ENCODE measurements at places on chromosomes 7 and 10. TPM values are rescaled to one million over a fixed set of nuclear protein-coding genes. Genes with fewer than 3 reads are reported as not detected.

DNA sequence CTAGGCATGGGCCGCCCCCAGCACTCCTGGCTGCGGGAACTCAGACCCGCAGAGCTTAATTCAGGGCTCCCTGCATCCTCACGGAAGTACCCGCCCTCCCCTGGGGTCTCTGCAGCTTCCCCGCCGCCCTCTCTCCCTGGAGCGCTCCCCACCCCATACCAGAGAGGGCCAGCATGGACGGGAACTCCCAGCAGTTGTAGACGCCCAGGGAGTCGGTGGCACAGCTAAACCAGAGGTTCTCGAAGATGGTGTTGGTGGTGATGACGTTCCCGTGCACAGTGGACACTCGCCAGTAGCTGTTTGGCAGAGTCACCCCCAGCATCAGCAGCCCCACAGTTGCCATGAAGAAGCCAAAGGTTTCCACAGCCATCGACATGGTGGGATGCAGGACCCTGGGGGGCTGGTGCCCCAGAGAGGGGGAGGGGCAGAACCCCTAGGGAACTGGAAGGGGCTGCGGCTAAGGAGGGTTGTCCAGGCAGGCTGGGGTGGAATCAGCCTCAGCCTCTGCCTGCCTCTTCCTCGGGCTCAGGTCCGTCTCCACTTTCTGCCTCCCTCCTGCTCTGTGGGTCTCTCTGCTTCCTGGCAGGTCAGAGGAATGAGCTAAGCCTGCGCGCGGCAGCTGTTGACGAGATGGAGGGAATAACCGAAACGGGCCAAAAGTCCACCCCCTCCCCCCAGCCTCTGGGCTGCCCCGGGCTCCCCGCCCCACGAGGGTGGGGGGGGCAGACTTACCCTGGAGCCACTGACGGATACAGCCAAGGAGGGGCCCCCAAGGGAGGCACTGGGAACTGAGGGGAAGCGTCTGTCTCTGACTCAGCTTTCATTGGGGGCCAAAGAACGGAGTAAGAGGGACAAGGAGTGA, at the start of gene CLDN15:
TSS of gene CLDN15 (minus strand) at position 597 of the 862 bp plus-strand sequence. CDS start at position 376, 221 bp downstream.
- DNase-seq = no peak
- H3K36me3 ChIP-seq = no peaks in the 10 kb centered on the region
- no peaks in the 10 kb centered on the region for H3K4me1 ChIP-seq
- H3K27ac ChIP-seq = no peak within 1 kb of the TSS
- H3K4me3 ChIP-seq = no peak within 1 kb of the TSS
- H3K27me3 ChIP-seq = no peaks in the 10 kb centered on the region

DNA sequence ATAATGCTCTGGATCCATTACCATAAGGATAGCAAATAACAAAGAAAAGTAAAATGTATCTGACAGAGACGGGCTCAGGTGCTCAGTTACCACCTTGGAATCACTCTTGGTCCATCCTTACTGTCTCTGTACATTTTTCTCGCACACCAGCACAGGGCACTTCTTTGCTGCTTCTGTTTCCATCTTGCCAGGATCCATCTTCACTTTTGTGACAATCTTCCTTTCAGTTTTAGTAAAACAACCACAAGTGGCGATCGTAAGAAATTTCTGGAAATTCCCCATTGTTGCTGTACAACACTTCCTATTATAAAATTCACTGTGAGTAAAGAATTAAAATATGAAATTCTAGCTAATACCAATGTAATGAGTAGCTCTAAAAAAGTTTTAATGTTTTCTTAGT, 695.5 kb downstream of the GRM8 start:
- H3K4me1 ChIP-seq = no peaks in the 10 kb centered on the region
- H3K36me3 ChIP-seq = no peaks in the 10 kb centered on the region
- no peak overlapping the region for H3K4me3 ChIP-seq
- DNase-seq = no peak

Gene TACR2
- not detected for total RNA-seq

Gene TMEM213
- 0.06 TPM for total RNA-seq

Gene CNOT4
- total RNA-seq = 21.1 TPM

GRCh38 chr7:84188786-84189405, 5.7 kb downstream of the SEMA3A start:
- no peak overlapping the region for H3K27ac ChIP-seq
- H3K36me3 ChIP-seq = no peaks in the 10 kb centered on the region
- no peaks in the 10 kb centered on the region for H3K27me3 ChIP-seq
- DNase-seq = no peak
- H3K4me3 ChIP-seq = no peak overlapping the region
- no peaks in the 10 kb centered on the region for H3K4me1 ChIP-seq

DNA sequence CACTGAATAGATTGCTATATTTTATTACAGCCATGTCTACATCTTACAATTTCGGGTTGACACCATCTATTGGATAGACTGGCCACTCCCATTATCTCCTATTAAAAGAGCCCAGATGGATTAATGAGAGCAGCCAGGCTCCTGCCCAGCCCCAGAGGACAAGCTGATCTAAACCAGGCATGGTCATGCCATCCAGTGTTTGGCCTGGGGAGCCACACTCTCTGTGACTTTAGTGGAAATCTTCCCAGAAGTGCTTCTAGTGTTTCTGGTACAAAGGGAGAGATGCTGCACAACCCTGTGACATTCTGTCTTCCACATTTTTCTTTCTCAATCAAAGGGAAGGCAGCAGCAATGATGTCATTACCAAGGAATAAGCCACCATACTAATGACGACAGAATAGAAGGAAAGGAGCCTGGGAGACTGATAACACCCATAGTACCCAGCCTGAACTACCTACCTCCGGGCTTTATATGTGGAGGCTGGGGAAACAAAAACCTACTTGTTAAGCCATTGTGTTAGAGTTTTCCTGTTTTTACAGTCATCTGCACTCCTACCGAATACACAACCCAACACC, 5.0 kb downstream of the NEBL start:
- no peak overlapping the region for H3K4me3 ChIP-seq
- no peak overlapping the region for H3K27ac ChIP-seq
- no peaks in the 10 kb centered on the region for H3K27me3 ChIP-seq
- no peaks in the 10 kb centered on the region for H3K4me1 ChIP-seq

DNA sequence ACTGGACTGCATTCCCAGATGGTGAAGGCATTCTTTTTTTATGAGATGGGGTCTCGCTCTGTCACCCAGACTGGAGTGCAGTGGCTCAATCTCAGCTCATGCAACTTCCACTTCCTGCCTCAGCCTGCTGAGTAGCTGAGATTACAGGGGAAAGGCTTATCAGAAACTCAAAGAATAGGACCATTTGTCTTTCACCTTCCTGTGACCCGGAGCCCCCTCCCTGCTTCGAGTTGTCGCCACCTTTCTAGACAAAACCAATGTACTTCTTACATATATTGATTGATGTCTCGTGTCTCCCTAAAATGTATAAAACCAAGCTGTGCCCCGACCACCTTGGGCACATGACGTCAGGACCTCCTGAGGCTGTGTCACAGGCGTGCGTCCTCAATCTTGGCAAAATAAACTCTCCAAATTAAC, 1.8 kb upstream of the METTL27 start:
- H3K27ac ChIP-seq = no peak overlapping the region
- H3K4me3 ChIP-seq = no peak overlapping the region
- H3K36me3 ChIP-seq = no peaks in the 10 kb centered on the region
- H3K4me1 ChIP-seq = peaks cover 7% of the 10 kb centered on the region
- peaks cover 15% of the 10 kb centered on the region for H3K27me3 ChIP-seq
- DNase-seq = no peak

Gene VGF
- total RNA-seq = 0.66 TPM

- H3K27ac ChIP-seq = no peak overlapping the region
- H3K4me3 ChIP-seq = no peak overlapping the region
- DNase-seq = no peak
- no peaks in the 10 kb centered on the region for H3K27me3 ChIP-seq
- no peaks in the 10 kb centered on the region for H3K36me3 ChIP-seq
These were observed 106.5 kb upstream of the BMPER start for GRCh38 chr7:33798686-33799325.

DNA sequence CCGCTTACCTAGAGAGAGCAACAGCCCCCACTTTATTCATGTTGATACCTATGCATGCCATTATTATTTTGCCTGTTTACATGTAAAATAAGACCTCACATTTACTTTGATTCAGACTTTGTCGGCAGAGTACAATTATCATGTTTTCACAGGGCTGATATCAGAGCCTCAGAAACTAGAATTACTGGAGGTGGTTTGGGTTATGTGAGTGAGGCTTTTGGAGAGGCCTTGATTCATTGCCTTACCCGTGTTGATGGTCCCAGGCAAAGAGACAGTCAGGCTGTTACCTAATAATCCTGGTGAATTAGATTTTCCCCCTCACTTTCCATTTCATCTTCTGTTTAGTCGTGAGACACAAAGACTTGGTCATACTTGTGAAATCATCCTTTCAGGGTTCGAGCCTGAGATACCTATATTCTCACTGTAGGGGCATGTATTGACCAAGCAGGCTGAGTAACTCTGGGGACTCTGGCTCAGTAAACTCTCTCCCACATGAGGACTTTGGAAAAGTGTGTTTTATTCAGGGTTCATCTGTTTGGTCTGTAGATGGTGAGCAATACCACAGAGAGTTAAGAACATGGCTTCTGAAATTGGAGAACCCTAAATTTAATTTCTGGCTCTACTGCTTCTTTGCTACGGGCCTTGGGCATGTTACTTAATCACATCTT, 150.9 kb downstream of the CELF2 start:
- DNase-seq = no peak
- H3K27ac ChIP-seq = no peak overlapping the region
- H3K36me3 ChIP-seq = peaks cover 17% of the 10 kb centered on the region
- no peak overlapping the region for H3K4me3 ChIP-seq
- peaks cover 25% of the 10 kb centered on the region for H3K4me1 ChIP-seq
- H3K27me3 ChIP-seq = no peaks in the 10 kb centered on the region

- no peaks in the 10 kb centered on the region for H3K27me3 ChIP-seq
- no peak overlapping the region for H3K4me3 ChIP-seq
- H3K36me3 ChIP-seq = peaks cover 59% of the 10 kb centered on the region
- peak overlapping the region; percentile 8 for H3K27ac ChIP-seq
- H3K4me1 ChIP-seq = peaks cover 35% of the 10 kb centered on the region
- peak; percentile 30 for DNase-seq
These were observed 29.7 kb downstream of the PARP12 start for GRCh38 chr7:140033036-140033435.

Gene DMTF1
- 121 TPM for total RNA-seq

DNA sequence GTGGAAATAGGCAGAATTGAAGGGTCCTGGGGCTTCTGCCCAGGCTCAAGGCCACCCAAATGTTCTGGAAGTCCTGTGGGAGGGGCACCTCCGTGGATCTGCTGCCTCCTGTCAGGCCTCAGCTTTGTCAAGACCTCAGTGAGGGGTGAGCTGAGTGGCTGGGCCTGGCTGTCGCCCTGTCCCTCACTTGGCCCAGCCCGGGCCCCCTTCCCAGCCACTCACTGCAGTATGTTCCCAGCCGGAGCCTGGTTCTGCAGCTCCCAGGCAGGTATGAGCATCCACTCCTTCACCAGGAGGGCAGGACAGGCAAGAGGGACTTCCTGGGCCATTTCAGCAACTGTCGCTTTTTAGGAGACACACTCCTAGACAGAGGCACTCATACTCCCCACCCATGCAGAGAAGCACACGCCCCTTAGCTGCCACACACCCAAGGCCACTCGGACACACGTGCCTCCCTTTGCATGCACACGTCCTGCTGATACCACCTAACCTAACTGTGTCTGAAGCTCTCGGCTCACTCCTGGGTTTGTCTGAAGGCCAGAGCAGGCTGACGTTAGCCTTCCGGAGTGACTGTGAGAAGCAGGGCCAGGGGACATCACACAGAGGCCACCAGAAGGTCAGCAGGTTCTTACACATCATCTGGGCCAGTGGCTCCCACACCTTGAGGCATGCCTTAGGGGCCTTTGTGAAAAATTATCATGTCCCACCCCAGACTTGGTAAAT, 72.2 kb upstream of the COL13A1 start:
- no peak overlapping the region for H3K4me3 ChIP-seq
- no peak overlapping the region for H3K27ac ChIP-seq
- peaks cover 24% of the 10 kb centered on the region for H3K27me3 ChIP-seq
- peaks cover 11% of the 10 kb centered on the region for H3K4me1 ChIP-seq

- DNase-seq = no peak
- no peaks in the 10 kb centered on the region for H3K36me3 ChIP-seq
- no peak overlapping the region for H3K4me3 ChIP-seq
- peaks cover 2% of the 10 kb centered on the region for H3K27me3 ChIP-seq
- no peaks in the 10 kb centered on the region for H3K4me1 ChIP-seq
These were observed 72.7 kb downstream of the SEM1 start for GRCh38 chr7:96636979-96637378.

Gene OR2A1
- not detected for total RNA-seq

DNA sequence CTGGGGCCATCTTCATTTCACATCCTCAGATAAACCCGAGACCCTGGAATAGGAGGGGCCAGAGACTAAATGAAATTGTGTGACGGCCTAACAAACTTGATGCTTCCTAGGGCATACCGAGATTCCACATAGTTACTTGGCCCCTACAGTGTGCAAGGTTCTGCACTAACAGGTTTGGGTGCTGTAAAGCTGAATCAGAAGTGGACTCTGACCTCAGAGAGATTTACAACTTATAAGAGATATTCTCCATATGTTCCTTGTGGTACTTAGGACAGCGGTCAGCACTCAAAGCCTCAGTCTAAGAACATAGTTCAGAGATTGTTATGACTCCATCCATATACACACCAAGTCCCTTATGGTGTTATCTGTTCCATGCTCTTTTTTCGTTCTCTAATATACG, 55.1 kb upstream of the FHIP2A start:
- H3K4me1 ChIP-seq = peaks cover 10% of the 10 kb centered on the region
- H3K36me3 ChIP-seq = no peaks in the 10 kb centered on the region
- DNase-seq = no peak

- H3K4me3 ChIP-seq = no peak overlapping the region
- no peak for DNase-seq
- H3K27me3 ChIP-seq = no peaks in the 10 kb centered on the region
- peaks cover 9% of the 10 kb centered on the region for H3K4me1 ChIP-seq
- H3K36me3 ChIP-seq = peaks cover 7% of the 10 kb centered on the region
These were observed 113.0 kb downstream of the EXOC4 start for GRCh38 chr7:133365917-133366316.

Gene SEMA3D
- not detected for total RNA-seq

Gene NSMCE4A
- total RNA-seq = 60.3 TPM

Gene FAM237B
- not detected for total RNA-seq

Gene CCT6A
- total RNA-seq = 120 TPM

GRCh38 chr7:105131033-105131656, 117.1 kb downstream of the KMT2E start:
- peak overlapping the region; percentile 74 for H3K27ac ChIP-seq
- H3K4me1 ChIP-seq = peaks cover 29% of the 10 kb centered on the region
- no peaks in the 10 kb centered on the region for H3K27me3 ChIP-seq
- no peak for DNase-seq

Gene MBL2
- total RNA-seq = not detected

DNA sequence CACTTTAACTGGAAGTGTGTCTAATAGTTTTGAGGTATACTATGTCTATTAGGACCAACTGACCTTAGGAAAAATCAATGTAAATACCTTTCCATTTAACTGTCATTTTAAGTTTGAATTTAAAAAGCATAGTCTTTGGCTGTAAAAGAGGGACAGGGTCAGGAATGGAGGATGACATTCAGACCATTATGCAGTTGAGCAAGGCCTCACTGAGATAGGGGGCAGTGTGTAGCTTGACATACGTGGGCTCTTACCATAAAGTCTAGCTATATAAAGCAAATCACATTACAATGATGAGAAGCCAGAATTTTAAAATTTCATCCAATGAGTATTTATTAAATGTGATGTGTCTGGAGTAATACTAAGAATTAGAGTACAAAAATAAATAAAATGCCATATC, 17.9 kb downstream of the PALS2 start:
- H3K4me1 ChIP-seq = peaks cover 22% of the 10 kb centered on the region
- H3K27me3 ChIP-seq = no peaks in the 10 kb centered on the region
- DNase-seq = no peak
- H3K27ac ChIP-seq = no peak overlapping the region
- H3K36me3 ChIP-seq = peaks cover 9% of the 10 kb centered on the region
- H3K4me3 ChIP-seq = no peak overlapping the region

Measured in activated CD8-positive, alpha-beta memory T cell treated with anti-CD3 and anti-CD28 coated beads, Interleukin-2, amount 10 ng/mL, durations not matched to agents 7 days and 5 days (primary cell).